ENCODE measurements at places on chromosomes 12 and 14.

DNA sequence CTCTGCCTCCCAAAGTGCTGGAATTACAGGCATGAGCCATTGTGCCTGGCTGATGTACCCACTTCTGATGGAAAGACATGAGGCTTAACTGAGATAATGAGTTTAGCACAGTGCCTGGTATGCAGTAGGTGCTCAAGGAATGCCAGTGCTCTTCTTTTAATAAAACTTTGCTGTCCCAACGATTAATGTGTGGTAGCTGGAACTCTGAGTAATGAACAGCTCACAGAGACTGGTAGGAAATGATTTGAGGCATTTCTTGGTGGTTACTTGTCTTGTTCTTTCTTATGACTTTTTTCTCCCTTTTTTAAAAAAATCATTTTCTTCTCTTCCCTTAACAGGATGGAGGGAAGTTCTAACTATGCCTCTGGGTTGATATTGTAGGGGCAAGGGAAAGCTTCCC lies 235.7 kb upstream of the PWP1 start:
- no peak for DNase-seq

DNA sequence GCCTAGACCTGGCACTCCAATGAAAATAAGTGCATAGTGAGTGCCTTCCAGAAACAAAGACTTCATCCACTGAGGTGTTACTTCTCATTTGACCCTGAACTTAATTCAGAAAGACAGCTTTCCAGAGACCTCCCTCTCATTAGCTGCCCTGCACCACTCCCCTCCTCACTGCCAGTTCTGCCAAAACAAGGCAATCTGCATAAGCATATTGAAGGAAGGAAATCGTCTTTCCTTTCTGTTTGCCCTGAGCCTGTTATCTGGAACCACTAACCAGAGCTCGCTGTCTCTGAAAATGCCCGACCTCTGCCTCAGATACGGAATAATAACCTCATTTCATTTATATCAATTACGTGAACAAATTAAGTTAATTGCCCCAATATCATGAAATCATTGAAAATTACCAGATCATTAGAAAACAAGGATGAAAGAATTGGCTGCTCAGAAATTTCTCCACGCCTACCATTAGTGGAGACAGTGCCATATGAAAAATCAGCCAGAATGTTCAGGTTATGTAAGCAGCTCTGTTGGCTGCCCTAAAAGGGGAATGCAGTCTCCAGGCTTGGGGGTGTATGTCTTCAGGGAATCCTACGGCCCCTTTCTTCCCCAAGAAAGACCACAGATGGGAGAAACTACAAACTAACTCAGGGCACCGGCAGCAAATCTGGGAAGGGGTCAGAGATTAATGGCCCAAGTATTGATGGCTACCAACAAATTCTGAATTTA lies 149.9 kb upstream of the FKBP4 start:
- DNase-seq, result no peak

- no peak for DNase-seq
Observed at GRCh38 chr12:123075087-123075645, 75.7 kb downstream of the PITPNM2 start.

DNA sequence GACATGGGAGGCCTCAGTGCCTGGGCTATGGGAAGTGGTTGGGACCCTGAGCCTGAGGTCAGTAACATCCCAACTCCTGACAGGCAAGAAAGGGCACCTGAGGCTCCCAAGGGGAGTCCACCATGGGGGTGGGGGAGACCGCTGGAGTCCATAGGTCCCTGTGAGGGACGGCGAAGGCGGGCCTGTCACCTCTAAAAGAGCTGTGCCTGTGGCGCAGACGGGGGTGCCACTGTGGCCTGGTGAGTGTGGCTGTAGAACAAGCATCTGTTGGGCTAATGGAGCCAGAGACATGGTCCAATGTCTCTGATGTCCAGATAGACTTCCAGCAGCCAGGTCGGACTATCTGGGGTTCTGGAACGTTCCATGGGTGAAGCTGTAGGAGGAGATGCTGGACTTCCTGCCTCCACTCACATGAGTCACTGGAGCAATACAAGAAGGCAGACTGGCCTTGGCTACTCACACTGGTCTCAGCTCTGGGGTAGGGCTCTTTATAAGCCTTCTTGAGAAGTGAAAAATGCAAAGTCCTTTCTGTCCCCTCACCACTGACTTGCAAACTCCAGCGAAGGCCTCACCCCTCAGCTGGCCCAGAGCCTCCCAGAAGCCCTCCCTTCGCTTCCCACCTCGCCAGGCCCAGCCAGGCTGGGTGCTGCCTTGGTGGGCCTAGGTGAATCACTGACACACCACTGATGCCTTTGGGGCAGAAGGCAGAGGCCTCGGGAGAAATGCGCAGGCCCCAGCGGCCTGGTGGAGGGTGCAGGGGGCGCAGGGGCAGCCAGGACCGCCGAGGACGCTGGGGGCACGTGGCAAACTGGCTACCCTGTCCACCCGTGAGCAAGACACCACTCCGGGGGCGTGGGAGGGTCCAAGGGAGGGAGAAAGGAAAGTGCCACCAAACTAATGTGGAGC lies 1.1 kb upstream of the TRAF3 start:
- peak; percentile 31 for DNase-seq

GRCh38 chr12:3748620-3749019 lies 4.3 kb downstream of the CRACR2A start:
- DNase-seq, result no peak

DNA sequence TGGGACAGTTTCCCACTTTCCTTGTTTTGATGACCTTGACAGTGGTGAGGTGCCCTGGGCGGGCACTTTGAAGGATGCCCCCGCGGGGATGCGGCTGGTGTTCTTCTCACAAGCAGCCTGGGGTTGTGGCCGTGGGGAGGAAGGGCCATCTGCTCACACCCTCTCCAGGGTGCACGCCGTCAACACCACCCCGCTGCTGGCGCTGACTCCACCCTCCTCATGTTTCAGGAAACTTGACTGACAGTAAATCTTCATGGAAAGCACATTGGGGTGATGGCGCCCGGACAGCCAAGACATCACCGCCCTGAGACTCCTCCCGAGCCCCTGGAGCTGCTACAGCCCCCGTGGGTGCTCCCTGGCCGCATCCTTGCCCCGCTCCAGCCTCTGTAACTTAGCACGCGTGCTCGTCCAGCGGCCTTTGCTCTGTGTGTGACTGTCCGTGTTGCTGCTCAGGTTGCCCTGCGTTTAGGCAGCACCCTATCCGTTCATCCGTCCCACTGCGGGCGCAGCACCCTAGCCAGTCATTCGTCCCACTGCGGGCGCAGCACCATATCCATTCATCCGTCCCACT lies 150.2 kb upstream of the C14orf180 start:
- no peak for DNase-seq

- DNase-seq, result no peak
Observed at GRCh38 chr14:87161502-87161901, 831.5 kb downstream of the GALC start.

GRCh38 chr14:61192989-61193388 lies 88.1 kb downstream of the TMEM30B start:
- no peak for DNase-seq

GRCh38 chr14:35940291-35940690 lies 114.2 kb downstream of the BRMS1L start:
- DNase-seq, result no peak

DNA sequence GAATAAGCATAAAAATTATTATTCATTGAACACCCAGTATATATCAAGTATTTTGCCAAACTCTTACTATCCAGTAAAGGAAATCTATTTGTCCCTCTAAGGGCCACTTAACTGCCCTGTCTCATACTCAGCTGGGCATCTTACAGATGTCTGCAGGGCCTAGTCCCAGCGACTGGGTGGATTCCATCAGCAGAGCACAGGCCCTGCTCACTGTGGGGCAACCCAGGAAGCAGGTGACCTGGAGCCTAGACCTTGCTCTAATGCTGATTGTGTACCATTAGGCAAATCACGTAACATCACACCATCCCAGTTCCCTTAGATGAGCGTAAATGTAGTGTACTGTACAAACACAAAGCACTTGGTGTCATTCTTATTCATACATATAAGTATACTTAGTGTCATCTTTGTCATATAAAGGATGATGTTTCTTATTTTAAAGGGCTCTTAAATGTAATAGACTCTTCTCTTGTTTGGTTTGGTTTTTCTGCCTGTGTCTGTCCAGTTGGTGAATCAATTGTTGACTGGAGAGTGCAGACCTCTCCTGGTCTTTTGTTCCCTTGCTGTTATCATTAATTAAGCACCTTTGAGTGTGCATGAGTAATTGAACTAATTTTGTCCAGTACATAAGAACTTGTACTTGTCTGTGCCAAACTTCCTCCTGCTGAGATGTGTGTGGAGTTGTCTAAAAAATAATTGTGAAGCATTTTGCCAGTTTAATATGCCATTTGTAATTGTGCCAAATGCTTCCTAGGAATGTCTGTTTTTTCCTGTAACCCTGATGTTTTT lies 49.3 kb downstream of the RAB35 start:
- DNase-seq, result no peak

GRCh38 chr12:97293541-97293940 lies 169.1 kb upstream of the RMST start:
- no peak for DNase-seq

GRCh38 chr12:23949348-23950209 lies at the start of gene SOX5:
Gene SOX5, minus strand, starts transcription at chr12:23949670. Its CDS starts 69 bp downstream, at chr12:23949601.
- DNase-seq, result peak; percentile 64

DNA sequence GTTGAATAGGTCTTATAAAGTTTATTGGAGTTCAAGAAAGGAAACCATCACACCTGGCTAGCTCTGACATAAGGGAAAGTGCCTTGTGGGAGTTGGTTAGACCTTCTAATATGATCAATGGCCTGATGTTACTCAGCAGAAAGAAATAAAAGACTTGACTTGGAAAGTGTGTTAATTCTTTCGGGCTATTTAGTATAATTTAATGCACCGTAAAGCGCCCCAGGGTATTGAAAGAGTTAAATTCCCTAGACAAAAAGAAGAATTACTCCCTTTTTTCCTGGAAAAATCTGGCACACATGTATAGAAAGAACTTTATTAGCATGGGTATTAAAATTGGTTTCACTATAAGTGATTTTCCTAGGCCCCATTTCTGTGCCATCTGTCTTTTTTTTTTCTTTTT lies 1125.7 kb upstream of the FLRT2 start:
- no peak for DNase-seq

All from globus pallidus (tissue), 1 donor.